ENCODE measurements at places on chromosomes 12 and 14.

DNA sequence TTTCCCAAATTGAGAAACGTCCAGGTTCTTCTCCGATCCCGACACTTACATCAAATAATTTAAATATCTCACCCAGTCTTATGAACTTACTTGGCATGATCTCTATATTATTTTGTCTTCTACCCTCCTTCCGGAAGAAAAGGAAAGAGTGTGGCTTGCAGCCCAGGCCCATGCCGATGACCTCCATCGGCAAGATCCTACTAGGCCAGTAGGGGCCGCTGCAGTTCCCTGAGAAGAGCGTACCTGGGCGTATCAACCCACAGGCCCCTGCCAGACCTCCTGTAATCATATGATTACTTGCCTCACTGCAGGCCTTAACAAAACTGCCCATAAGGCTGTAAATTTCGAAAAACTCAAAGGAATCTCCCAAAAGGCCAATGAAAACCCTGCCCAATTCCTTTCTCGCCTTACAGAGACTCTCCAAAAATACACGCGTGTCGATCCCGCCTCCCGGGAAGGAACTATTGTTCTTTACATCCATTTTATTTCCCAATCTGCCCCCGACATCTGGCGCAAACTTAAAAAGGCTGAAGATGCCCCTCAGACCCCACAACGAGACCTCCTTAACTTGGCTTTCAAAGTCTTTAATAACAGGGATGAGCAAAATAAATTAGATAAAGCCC lies 69.6 kb downstream of the MOK start:
- peak; percentile 76 for DNase-seq

DNA sequence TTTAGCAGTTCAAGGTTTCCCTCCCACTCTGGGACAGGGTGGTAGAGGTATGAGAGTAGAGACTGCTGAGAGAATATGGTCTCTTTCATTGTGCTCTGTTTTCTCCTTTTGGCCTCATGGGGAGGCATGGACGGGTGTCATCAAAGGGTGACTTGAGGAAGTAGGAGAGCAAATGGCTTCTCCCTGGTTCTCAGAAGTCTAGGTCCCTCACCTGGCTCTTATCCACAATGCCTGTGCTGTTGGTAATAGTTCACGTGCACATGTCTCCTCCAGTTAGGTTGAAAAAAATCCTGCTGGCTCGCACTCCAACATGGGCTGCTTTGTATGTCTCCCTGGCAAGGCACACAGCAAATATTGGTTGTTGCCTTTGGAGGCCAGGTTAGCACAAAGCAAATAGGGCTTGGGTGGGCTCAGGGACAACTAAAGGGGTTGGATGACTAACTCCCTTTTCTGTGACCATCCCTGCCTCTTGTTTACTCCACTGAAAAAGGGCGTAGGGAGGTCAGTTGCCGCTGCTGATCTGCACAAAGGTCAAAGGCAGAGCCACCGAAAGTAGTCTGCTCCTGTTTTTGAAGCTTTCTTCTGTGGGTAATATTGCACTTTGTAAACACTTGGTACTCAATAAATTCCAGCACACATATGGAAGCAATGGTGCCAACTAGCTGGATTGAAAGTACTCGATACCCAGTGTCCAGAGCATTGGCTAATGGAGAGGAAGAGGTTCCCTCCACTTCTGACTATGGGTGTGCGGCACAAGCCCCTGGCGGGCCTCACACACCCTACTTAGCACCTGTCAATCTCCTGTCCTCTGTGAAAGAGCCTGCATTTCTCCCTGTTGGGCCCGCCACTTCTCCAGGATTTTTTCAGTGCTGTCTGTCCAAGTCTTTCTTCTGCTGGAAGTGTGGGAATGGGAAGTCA lies 121.8 kb downstream of the SLC38A6 start:
- DNase-seq = no peak

DNA sequence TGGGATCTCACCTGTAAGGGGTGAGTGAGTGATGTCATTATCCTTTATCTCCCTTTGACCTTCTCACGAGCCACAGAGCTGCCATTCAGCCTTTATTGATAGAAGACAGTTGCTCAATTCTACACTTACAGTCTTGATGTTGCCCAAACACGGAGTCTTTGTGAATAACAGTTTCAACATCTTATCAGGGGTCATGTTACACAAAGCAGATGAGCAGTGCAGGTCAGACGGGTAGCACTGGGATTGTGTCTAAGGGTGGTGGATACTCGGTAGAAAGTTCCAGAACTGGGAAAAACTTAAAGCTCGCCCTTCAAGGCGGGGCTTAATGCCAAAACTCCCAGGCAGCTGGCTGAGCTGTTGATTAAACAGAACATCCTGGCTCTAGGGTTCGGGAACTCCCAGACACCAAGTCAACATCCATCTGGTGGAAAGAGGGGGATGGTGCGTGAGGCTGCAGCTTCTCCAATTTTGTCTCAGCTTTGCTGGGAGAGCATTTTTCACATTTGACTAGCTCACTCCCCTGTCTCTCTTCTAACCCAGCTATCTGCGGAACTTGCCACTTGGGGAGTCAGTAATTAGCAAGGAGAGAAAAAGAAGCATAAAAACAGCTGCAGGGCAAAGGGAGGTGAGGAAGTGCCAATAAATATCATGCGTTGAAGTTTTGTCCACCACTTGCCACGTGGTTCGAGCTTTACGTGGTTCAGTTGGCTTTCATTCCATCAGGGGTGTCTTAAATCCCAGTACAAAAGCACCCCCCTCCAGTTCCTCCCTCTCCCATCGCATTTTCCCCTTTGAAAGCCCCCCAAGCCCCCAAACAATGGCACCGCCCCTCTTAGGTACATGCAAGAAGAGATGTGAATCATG lies 31.0 kb downstream of the FOXN4 start:
- no peak for DNase-seq

DNA sequence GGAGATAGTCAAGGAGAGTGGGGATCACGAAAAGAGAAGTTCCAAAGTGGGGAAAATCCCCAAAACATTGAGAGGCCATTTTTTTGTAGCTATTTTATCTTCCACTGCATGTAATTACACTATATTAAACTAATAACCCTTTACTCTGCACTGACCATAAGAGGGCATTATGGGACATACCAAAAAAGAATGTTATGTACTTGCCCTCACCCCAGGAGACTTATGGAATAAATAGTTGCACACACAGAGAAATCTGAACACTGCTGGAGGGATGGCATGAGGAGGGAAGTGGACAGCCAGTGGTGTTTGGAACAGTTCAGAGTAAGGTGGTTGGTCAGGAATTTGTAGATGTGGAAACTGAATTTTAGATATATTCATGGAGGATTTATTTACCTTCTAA lies 422.9 kb downstream of the SNAPC1 start:
- no peak for DNase-seq

GRCh38 chr14:78764645-78765044 lies 594.5 kb downstream of the NRXN3 start:
- no peak for DNase-seq

DNA sequence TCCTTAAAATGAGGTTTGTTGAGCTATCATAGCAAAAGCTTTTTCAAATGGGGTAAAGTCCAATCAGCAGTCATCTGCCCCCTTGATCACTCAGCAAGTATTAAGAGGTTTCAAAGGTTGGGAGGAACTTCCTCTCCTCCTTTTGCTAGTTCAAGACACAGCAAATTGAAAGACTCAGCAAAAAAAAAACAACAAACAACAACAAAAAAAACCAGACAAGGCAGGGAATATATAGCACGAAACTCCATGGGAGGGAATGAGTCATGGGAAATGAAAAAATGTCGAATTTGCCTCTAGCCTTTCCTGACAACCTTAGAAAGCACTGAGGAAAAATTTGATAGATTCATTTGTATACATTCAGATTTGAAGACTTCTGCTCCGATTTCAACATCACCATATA lies 1.6 kb upstream of the SLC7A8 start:
- no peak for DNase-seq
